D341Med (cell line): ENCODE measurements at places on chromosomes 2 and 18.

DNA sequence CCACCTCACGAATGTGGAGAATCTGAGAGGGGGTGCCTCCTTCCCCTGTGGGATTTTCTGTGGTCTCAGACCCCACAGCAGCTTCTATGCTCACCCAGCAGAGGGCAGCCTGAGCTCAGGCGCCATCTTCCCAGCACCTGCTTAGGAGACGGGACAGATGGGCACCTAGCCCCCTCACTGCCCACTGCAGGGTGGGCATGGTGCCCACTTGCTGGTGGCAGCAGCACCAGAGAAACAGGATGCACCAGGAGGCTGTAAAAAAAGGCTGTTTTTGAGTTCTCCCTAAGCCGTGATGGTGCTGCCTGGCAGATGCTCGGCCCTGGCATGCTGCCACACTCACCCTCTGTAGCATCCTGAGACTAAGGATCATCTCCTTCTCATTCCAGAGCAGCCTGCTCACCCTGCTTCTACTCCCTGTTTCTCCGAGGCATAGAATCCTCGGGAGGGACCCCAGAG lies 19.1 kb upstream of the SLC20A1 start:
- DNase-seq = peak; percentile 79

DNA sequence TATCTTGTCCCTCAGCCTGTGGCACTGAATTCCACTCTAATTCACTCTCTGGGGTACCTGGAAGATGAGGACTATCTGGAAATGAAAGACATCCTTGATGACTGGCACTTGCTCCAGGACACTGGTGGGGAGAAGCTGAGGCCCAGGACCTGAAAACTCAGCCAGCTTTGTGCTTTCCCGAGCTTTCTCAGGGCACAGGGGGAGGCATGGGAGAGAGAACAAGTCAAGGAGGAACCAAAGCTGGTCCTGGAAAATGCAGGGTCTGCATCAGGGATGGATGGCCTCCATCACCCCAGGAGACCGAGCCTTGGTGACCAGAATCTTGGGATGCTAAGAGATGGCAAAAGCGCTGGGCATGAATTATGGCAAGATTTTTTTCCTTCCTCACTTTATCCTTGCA lies 65.1 kb downstream of the MAPK4 start:
- no peak for DNase-seq

DNA sequence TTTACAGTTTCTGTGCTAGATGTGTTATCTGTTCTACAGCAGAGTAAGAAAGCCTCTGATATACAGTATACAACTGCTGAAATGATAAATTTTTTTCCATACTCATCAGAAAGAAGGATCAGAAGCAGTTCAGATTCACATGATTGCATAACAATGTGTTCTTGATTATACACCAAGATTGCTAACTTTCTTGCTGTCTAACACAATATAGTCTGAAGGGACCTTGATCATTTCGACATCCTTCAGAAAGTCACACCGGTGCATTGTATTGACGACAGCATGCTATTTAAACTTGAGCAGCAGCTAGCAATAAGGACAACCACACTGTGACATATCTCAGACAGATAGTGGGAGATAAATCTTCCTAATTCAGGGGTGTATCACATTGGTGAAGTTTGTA lies 127.2 kb downstream of the PDE1A start:
- no peak for DNase-seq

- no peak for DNase-seq
Observed at GRCh38 chr2:236592821-236593220, 23.2 kb downstream of the ACKR3 start.

GRCh38 chr2:118119158-118119727 lies 31.0 kb downstream of the INSIG2 start:
- no peak for DNase-seq

GRCh38 chr2:209640358-209640757 lies 131.3 kb upstream of the UNC80 start:
- DNase-seq = no peak

GRCh38 chr2:66568650-66569300 lies 133.8 kb downstream of the MEIS1 start:
- no peak for DNase-seq

DNA sequence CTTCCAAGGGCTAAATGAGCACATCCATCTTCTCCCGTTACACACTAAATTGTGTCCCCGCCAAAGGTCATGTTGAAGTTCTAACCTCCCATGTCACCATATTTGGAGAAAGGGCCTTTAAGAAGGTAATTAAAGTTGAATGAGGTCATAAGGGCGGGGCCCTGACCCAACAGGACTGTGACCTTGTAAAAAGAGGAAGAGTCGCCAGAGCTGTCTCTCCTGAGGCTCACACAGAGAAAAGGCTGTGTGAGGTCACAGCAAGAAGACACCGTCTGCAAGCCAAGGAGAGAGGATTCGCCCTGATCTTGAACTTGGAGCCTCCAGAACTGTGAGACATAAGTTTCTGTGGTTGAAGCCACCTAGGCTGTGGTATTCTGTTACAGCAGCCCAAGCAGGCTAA lies 24.1 kb downstream of the TRABD2A start:
- no peak for DNase-seq

GRCh38 chr2:74503506-74504475 lies 3.7 kb downstream of the PCGF1 start:
- DNase-seq = no peak

DNA sequence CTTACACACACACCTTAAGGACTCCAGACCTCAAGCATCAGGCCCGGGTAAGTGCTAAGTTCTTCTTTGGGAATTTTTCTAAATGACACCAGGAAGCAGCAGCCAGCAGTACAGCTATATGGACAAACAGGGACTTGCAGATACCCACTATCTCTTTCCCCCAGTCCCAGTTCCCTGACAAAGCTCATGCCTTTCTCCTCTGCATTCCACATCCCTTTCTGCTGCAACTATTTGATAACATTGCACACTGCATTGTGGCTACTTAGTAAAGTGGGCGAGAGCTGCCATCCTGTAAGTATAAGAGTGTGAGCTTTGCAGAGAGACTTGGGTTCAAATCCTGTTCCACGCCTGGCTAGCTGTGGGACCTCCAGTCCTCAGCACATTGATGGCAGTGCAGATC lies 14.0 kb upstream of the CD226 start:
- no peak for DNase-seq
